ENCODE measurements at places on chromosomes 4 and X. TPM values are rescaled to one million over a fixed set of nuclear protein-coding genes. Genes with fewer than 3 reads are reported as not detected.

GRCh38 chr4:151921811-151922210 lies 161.0 kb upstream of the GATB start:
- DNase-seq = no peak

DNA sequence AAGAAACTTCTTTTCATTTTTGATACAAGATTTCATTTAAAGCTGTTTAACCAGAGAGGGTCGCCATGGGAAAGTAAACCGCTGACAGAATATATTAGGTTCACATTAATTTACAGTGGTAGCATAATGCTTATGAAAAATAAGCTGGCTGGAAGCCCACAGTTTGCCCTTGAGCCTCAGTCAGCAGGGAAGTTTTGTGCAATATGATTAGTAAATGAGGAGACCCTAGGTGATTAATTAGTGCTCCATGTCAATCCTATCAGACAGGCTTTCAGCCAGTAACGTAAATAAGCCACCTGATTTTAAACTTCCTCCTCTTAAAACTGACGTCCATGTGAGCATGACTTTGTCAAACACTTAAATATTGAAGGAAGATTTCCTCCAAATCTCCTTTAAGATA lies 134.2 kb downstream of the TSPAN5 start:
- DNase-seq = no peak

- no peak for DNase-seq
Measured at GRCh38 chr4:39486221-39486804, 27.5 kb downstream of the LIAS start.

Gene ADGRL3
- polyA plus RNA-seq = 23.4 TPM

DNA sequence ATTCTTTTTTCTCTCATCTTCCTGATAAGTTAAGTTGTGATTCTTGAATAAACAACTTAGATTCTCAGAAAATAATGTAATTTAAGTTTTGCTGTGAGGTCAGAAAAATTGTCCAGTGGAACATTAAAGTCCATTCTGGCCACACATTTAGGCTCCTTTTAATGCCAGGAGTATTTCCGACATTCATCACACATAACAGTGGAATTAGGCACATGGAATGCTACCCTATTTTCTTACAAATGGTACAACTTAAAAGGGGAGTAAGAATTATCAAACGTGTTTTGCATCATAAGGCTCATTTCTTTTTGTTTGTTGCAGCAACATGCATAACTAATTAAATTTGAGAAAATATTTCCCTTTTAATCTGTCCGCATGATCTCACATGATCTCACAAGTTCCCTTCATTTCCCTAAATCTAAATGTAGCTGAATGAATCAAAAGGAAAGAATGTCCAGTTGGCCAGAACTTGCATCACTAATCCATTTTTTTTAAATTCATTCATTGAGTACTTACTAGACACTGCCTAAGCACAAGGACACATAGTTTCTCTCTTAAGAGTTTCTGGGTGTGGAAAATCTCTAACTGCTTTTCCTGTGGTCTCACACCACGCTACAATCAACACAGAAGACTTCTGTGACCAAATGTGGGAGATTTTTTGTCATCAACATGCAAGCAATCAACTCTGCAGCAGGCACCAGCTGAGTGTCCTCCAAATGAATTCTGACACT lies 22.0 kb downstream of the SPARCL1 start:
- DNase-seq = no peak

GRCh38 chr4:82744284-82744968 lies 54.2 kb downstream of the SCD5 start:
- DNase-seq = no peak

DNA sequence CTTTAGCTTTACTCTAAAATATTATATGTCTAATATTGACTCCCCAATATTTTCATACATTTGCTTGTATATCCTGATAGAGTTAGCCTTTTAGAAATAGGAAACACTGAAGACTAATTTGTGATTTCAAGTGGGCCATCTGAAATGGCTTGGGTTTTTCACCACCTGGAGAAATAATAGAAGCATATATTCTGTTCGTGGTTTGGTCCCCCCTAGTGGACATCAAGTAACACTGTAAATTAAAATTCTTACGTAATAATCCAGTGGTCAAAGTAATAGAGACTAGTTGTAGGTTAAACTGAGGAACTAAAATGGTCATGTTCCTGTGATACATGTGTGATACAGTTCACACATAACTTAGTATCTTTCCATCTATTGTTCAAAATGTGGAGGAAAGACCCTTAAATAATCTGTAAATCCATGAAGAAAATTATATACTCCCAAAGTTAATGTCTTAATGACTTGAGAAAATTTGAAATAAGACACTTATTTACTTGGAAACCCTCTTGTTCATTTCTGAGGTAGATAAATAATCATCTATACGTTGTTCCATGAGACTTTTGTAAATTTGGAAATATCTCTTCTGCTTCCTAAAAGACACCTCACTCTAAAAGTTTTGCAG lies 79.8 kb upstream of the SMARCAD1 start:
- DNase-seq = peak; percentile 6

GRCh38 chr4:52192721-52193135 lies 141.6 kb downstream of the SPATA18 start:
- no peak for DNase-seq

DNA sequence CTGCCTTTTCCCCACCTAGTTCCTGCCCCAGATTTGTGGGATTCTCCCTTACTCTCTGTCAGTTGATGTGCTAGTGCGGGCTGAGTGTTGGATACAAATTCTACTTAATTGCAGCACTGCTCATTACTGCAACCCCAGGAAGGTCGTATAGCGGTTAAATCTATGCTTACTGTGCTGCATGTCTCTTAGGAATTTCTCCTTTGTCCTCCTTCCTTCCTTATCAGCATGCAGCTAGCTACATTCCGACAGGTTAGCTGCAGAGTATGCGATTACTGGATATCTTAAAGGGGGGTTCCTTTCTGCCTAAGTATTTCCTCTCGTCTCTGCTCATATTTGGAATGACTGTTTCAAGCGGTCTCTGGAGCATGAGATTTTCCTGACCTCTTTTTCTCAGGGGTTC lies 662.8 kb downstream of the TLL1 start:
- DNase-seq = no peak

DNA sequence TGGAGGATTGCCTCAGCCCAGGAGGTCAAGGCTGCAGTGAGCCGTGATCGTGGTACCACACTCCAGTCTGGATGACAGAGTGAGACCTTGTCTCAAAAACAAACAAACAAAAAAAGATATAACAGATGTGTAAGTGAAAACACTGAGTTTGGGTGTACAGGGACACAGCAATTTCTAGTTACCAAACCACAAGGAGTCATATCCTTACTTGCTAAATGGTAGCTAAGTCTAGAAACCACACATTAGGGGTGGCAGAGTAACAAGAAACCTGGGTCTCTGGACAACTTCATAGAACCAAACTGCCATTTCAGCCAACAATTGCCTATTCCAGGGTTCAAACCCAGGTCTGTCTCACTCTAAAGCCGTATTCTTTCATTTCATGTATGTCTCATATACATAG lies 20.8 kb downstream of the PPEF2 start:
- no peak for DNase-seq

Measured in muscle of back (tissue), 13 donors.